ENCODE measurements at places on chromosomes 3 and 15.

- DNase-seq, result no peak
These were observed 220.1 kb upstream of the CDIN1 start for GRCh38 chr15:36359286-36359685.

- no peak for DNase-seq
These were observed 73.4 kb upstream of the ANKRD34C start for GRCh38 chr15:79209116-79209515.

DNA sequence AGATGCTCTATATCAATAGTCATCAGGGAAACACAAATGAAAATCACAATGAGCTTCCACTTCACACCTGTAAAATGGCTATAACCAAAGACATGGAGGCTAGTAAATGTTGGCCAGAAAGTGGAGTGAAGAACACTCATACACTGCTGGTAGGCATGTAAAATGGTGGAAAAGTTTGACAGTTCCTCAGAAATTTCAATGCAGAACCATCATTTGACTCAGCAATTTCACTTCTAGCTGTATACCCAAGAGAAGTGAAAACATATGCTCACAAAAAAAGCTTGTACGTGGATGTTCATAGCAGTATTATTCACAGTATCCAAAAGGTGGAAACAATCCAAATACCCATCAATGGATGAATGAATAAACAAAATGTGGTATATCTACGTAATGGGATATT, 19.2 kb upstream of the TOP2B start:
- DNase-seq, result no peak

DNA sequence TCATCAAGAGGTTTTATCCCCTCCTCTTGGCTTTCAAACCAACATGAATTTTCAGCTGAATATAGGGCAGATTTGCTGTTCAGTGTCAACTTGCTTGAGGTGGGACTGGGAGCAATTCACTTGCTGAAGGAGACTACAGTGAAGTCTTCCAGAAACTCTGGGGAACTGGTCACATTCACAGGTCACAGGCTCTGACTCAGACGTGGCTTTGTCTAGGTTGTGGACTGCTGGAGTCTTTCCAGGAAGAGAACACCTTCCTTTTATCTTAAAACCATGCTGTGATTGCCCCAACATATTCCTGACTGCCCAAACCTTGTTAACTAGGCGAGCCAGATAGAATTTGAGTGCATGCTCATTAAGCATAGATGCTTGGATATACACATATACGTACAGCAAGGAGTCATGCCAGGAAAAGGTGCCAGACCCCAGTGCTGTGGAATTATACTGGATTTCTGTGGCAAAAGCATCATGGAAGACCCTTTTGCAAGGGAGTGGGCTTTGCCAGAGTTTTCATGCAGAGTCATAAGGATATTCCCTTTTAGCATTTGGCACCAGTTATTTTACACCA, 399.1 kb upstream of the TBL1XR1 start:
- DNase-seq, result no peak

DNA sequence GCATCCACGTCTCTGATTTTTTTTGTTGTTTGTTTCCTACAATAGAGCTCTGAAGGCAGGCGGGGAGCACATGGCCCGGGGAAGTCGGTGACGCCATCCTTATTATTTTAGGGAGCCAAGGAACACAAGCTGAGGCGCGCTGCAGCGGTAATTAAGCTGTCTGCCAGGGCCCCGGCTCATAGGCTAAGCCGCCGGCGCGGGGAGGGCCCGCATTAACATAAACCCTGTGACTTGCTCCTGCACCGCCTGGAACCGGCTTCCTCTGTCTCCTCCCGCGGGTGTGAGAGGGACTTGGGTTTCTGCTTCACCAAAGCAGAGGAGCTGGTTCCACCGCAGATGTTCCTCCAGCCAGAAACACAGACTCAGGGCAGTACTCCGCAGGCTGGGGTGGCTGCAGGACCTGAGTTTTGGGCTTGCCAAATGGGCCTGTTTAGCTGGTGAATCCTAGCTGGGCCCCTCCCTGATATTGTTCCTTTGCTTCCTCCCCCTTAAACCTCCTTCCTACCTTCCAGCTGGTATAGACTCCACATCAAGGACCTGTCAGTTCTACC, 25.3 kb downstream of the ANP32A start:
- DNase-seq, result peak; percentile 26

- no peak for DNase-seq
These were observed 15.1 kb downstream of the DUSP7 start for GRCh38 chr3:52041118-52041731.

GRCh38 chr3:81929697-81930096, 168.3 kb upstream of the GBE1 start:
- no peak for DNase-seq

DNA sequence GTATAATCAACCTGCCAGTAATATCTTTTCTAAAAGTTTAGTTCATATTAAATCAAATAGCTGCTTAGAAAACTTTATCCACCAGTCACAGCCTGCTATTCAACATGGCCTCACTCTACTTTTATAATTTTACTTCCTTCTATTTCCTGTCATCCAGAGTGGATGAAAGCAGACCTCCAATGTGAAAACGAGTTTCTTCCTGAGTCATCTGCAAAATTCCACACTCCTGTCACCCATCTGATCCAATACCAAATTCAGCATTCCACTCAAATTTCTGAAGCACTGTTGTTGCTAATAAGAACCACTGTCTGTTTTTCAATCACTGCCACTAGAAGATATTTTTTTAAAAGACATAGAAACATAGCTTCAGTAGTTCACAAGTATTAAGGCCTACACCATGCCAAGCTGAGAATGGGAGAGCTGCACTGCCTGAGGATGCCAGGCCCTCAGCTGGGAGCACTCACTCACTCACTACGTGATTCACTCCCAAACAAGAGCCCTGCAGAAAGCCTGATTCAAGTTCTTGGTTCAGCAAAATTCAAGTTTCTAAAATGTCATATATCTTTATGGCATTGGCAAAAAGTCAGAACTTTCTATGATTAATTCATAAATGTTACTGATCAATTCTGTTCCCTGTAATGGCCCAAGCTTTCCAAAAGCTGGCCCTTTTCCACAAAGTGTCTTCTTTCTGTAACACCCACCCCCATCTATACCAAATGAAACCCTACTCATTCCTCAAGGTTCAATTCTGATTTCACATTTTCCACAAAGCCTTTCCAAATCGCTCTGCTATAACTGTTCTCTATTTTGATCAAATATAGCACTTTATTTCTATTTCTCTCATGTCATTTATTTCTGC, 82.9 kb downstream of the FSIP1 start:
- DNase-seq, result no peak

DNA sequence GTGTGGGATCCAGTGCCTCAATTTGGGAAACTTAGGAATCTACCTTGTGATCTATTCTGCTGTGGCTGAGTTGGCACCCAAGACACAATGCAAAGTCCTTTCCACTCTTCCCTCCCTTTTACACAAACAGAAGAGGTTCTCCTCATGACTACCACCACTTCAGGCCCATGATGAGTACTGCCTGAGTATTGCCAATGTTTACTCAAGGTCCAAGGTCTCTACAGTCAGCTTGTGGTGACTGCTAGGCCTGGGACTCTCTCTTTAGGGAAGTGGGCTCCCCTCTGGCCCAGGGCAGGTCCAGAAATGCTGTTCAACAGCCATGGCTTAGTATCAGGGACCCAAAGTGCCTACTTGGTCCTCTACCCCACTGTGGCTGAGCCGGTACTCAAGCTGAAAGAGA, 56.8 kb upstream of the PEX5L start:
- DNase-seq, result no peak

- no peak for DNase-seq
These were observed 686.9 kb upstream of the GBE1 start for GRCh38 chr3:82448320-82448719.

- no peak for DNase-seq
These were observed 379.0 kb downstream of the GBE1 start for GRCh38 chr3:81382470-81382869.

DNA sequence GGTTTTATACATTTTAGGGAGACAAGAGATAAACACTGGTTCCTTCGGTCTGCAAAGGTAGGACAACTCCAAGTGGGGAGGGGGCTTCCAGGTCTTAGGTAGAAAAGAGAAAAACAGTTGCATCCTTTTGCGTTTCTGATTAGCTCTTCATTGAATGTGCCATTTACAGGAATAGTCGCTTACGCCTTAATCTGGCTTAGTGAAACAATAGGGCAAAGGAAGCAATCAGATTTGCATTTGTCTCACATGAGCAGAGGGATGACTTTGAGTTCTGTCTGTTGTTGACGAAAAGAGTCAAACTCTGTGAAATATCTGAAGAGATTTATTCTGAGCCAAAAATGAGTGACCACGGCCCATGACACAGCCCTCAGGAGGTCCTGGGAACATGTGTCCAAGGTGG, 166.0 kb upstream of the ATP10A start:
- no peak for DNase-seq
